ENCODE measurements at places on chromosomes 4 and X. TPM values are rescaled to one million over a fixed set of nuclear protein-coding genes. Genes with fewer than 3 reads are reported as not detected.

The PYURF gene
- total RNA-seq, result 50.7 TPM

The NAA11 gene
- not detected for total RNA-seq

The XAGE2 gene
- not detected for total RNA-seq

The MGARP gene
- not detected for total RNA-seq

The FGFR3 gene
- not detected for total RNA-seq

The CHST7 gene
- total RNA-seq, result 2.3 TPM

The DKK2 gene
- not detected for total RNA-seq

- no peak for DNase-seq
Observed at GRCh38 chr4:108889696-108890483, 127.0 kb upstream of the ETNPPL start.

GRCh38 chr4:137514406-137515111, 17.7 kb downstream of the PCDH18 start:
- no peak for DNase-seq

DNA sequence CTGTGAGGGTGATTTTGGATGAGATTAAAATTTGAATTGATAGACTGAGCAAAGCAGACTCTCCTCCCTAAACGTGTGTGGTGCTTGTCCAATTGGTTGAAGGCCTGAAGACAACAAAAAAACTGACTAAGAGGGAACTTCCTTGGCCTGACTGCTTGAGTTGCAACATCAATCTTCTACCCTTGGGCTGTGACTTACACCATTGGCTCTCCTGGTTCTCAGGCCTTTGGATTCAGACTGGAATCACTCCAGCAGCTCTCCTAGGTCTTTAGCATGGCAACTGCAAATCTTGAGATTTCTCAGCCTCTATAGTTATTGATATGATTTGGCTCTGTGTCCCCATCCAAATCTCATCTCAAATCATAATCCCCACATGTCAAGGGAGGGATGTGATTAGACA, 49.7 kb upstream of the IGFBP7 start:
- no peak for DNase-seq

- no peak for DNase-seq
Observed at GRCh38 chrX:100445593-100445992, 35.5 kb upstream of the PCDH19 start.

DNA sequence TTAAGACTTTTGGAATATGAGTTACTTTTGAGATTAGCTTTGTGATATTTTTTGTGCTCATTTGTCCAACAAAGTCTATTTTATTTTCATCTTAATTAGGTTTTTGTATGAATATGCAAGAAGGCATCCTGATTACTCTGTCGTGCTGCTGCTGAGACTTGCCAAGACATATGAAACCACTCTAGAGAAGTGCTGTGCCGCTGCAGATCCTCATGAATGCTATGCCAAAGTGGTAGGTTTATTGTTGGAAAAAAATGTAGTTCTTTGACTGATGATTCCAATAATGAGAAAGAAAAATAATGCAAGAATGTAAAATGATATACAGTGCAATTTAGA, 10.8 kb downstream of the ALB start:
- no peak for DNase-seq

GRCh38 chr4:8538703-8539567, 41.3 kb upstream of the GPR78 start:
- DNase-seq, result no peak

DNA sequence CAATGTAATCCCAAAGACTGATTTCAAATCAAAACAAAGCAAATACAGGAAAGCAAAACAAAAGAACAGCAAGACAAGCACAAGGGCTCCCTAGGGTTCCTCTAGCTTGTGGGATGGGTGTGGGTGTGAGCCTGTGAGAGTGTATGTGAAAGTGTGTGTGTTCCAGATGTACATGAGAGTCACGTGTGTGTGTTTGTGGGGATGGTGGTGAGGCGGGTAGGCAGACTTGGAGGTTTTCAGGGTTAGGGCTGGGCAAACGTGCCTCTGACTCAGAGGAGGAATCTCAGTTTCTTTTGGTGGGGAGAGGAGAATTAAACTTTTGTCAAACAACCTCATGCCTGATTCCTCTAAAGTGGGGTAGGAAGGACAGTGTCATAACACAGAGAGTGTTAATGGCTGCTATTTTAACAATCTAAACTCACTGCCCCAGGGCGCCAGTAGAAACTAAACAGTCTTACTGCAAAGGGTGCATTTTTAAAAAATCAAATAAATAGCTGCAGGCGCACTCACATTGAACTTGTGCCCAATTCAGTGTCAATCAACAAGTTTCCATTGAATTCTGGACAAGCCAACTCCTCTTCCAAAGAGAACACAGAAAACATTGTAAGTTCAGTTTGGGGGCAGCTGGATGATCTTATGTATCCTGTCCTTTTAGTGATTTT, 51.8 kb downstream of the CHRDL1 start:
- no peak for DNase-seq

DNA sequence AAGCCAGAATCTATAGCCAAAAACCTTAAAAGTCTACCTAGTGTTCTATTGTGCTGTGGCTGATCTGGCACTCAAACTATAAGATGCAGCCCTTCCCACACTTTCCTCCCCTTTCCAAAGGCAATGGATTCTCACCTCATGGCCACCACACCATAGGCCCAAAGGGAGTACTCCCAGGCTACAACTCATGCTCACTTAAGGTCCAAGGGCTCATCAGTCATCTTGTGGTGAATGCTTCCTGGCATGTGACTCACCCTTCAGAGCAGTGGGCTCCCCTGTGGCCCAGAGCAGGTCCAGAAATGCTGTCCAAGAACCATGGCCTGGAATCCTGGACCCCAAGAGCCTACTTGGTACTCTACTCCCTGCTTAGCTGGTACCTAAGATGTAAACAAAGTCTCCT, 181.0 kb downstream of the CHRDL1 start:
- no peak for DNase-seq

- no peak for DNase-seq
Observed at GRCh38 chr4:94959307-94959706, 201.6 kb downstream of the BMPR1B start.

DNA sequence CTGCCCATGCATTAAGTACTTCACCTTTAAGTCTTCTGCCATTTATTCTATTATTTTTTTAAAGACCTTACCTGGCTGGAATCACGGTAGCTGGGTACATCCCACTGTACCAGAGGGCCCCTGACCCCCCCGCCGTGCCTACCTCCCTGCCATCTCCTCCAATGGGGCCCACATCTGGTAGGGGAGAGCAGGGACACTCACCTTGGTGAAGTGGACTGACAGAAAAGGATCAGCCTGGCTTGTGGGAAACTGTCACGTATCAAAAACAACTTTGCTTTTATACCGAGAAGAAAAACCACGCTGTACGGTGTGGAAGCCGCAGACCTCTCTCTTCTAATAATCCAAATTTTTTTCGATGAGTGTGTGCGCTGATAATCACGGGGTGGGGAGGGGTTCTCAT, at the start of gene FOXP3:
Gene FOXP3 (minus strand): TSS at position 251 of the 400 bp plus-strand sequence. CDS start 6,205 bp downstream, outside the sequence.
- DNase-seq, result no peak

GRCh38 chr4:67885762-67886161, 2.0 kb upstream of the TMPRSS11D start:
- DNase-seq, result no peak

GRCh38 chrX:40155589-40156469, 58.1 kb upstream of the BCOR start:
- no peak for DNase-seq

DNA sequence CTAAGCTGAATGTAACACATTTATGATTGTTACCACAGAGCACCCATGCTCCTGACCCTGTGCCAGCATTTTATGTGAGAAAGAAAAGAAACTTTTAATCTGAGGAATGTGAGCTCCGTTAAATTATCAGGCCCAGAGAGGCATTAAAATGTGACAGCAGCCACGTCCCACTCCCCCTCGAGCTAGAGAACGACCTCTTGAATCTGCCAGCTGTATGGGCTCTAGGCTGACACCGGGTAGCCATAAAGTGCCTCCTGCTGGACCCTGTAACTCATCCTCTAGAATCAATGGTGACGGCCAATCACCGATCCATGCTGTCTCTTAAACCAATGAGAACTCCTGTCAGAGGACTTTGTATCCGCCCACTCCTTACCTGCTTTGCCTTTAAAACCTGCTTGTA, 110.2 kb upstream of the ADRA2C start:
- DNase-seq, result no peak

DNA sequence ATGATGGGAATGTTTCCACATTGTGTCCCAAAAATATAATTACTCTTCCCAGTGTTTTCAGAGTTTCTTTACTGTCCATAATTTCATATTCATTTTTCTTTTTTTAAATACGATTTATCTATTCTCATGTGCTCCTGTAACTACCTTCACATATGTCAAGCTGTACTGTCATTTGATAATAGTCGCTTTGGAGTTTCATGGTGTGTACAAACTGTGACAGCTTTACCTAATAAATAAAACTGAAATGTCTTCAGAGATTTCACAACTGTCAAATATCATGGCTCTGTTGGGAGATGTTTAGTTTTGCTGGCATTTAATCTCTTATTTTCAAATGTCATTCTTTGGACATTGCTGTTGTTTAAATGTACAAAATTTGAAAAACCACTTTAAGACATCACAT, 450.2 kb downstream of the TLL1 start:
- DNase-seq, result no peak

GRCh38 chrX:119981286-119982070, 37.9 kb upstream of the NKAP start:
- DNase-seq, result no peak

DNA sequence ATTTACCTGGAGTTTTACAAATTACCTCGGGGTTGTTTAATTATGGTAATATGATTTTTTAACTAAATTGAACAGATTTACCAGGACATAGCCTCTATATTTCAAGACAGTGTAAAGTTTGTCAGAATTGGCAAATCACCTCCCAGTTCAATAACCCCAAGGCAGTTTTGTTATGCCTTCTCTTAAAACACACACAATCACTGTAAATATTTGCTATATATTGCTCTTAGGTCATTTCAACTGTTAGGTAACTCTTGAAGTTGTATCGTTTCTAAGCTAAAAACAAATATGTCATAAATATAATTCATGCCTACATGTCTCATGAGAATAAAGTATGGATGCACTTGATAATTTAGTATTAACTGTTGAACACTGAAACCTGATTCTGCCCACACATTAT, 24.1 kb downstream of the PDLIM5 start:
- no peak for DNase-seq

All from naive thymus-derived CD4-positive, alpha-beta T cell (primary cell).